ENCODE measurements at places on chromosomes 4 and X.

DNA sequence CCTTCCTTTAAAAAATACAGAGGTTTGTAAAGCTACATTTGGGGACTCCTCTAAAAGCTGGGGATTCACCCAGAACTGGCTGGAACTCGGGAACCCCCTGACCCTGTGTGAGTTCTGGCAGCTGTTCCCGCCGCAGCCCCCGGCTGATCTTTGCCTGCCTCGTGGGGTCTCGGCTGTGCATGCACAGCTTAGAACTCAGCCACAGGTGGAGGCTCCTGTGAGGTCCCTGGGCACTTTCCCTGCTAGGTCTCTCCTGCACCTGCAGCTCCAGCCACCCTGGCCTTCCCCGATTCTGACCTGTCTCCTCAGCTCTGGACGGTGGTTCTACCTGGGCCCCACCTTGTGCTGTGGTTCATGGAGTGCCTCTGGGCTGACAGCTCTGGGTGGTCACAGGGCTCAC is 48.6 kb upstream of the HGFAC start:
- DNase-seq: no peak

DNA sequence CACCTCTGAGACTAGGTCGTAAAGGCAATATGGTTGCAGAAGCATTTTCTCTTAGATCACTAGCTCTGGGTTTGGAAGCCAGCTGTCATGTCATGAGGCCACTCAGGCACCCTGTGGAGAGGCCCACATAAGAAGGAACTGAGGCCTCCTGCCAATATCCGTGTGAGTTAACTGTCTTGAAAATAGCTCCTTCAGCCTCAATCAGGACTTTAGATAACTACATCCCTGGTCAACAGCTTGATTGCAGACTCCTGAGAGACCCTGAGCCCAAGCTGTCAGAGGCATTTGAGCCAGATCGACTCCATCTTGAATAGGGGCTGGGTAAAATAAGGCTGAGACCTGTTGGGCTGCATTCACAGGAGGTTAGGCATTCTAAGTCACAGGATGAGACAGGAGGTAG is 15.1 kb upstream of the REPS2 start:
- DNase-seq: no peak

DNA sequence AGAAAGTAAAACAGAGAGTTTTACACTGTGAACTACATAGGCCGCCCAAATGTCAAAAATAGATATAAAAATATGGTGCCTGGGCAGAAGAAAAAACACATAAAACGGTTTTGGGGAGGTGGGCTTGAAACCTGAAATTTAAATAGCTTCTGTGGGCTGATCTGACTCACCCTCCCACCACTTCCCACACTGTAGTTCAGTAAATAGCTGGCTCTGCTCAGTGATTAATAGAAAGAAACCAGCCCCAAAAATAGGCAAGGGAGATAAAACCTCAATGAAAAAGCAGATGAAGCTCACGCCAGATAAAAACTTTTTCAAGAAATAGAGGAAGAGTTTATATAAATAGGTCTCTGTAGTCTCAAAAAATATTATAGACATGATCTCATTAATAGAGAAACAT is 13.2 kb upstream of the COX7B2 start:
- no peak for DNase-seq

- no peak for DNase-seq
Measured at GRCh38 chr4:21753084-21753760, 195.3 kb downstream of the KCNIP4 start.

GRCh38 chrX:54248309-54248708 is 65.3 kb upstream of the FAM120C start:
- no peak for DNase-seq

DNA sequence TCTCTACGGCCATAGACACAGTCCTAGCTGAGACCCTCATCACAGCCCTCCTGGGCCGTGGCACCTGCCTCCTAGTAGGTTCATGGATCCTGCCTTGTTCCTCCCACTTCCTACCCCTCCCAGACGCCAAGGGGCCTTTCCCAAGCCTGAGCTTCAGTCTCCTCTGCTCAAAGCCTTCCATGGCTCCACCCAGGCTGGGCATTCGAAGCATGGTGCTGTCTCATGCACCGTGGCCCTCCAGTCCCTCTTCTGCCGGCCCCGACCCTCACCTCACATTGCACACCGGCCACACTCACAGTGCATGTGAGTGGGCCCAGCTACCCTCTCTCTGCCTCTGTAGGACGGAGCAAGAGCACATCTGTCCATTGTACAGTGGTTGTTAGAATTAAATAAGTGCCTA is 21.7 kb upstream of the KIAA0232 start:
- DNase-seq: no peak

GRCh38 chr4:108008721-108009120 is 19.0 kb downstream of the HADH start:
- DNase-seq: no peak

- DNase-seq: no peak
Measured at GRCh38 chr4:7323461-7323871, 111.3 kb downstream of the PSAPL1 start.
